ENCODE measurements at places on chromosomes 11 and 22. TPM values are rescaled to one million over a fixed set of nuclear protein-coding genes. Genes with fewer than 3 reads are reported as not detected.

DNA sequence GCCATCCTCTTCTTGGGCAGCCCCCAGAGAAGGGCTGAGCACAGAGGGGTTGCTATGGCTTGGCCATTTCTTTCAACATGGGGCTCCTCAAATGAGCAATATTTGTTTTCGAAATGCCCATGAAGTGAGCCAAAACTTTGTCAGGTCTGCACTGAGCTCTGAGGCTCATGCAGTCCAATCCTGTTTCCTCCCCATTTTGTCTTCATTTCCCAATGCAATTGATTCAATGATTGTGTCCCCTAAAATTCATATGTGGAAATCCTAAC, 60.6 kb upstream of the CD44 start:
- H3K36me3 ChIP-seq = no peaks in the 10 kb centered on the region
- DNase-seq = no peak
- no peak overlapping the region for H3K27ac ChIP-seq
- H3K27me3 ChIP-seq = no peaks in the 10 kb centered on the region
- no peak overlapping the region for H3K4me3 ChIP-seq

BIK gene
- total RNA-seq = 0.77 TPM

DNA sequence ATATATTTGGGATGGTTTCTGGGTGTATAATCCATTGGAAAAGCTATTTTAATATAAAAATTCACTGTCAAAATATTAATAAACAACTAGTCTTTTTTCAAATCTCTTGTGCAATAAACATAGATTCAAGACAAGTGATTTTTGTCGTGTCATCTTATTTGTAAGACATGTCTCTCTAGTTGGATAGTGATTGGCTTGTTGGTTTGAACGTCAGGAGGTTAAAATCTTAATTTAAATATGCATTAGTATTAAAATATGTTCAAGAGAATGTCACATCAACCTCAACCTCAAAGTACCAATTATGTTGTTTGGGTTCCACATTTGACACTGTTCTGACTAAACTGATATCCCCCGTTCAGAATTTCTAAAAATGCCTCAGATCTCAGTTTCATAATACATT, 287.6 kb downstream of the CASP12 start:
- H3K36me3 ChIP-seq = no peaks in the 10 kb centered on the region
- no peak overlapping the region for H3K4me3 ChIP-seq
- no peaks in the 10 kb centered on the region for H3K4me1 ChIP-seq
- no peak overlapping the region for H3K27ac ChIP-seq
- no peak for DNase-seq

DNA sequence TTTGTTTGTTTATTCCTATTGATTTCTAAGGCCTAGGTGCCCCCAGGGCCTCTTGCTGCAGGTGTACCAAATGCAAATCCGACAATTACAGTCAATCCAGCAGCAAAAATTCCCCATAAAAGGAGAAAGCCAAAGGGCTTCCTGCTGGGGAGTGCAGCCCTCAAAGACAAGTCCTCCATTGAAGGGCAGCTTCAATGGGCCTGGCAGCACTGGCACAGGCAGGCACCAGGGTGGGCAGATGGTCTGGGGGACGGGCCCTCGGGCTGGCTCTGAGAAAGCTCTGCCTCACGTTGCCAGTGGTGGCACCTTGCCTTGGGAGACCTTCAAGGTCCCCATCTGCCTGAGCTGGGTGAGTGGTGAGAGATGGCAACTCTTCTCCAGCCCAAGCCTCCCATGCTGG, 128.0 kb downstream of the DSCAML1 start:
- H3K4me1 ChIP-seq = no peaks in the 10 kb centered on the region
- H3K27me3 ChIP-seq = no peaks in the 10 kb centered on the region
- H3K36me3 ChIP-seq = no peaks in the 10 kb centered on the region
- no peak overlapping the region for H3K27ac ChIP-seq
- H3K4me3 ChIP-seq = no peak overlapping the region

DNA sequence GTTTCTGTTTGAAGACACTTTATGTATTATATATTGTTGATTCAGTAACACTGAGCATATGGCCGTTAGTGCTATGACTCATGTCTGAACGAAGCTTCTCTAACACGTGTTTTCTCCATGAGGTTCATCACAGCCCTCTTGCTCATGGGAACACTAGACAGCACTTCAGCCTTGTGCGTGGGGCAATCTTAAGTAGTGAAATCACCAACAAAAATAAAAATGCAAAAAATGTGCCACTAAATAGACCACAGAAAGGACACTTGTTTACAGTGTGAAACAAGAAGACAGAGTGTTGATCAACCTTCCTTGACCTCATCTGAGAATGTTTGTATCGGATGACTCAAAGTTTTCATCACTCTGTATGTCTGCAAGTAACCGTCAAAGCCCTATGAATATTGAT, 94.5 kb downstream of the FDX1 start:
- no peaks in the 10 kb centered on the region for H3K36me3 ChIP-seq
- no peaks in the 10 kb centered on the region for H3K4me1 ChIP-seq
- DNase-seq = no peak
- H3K4me3 ChIP-seq = no peak overlapping the region
- no peak overlapping the region for H3K27ac ChIP-seq
- H3K27me3 ChIP-seq = no peaks in the 10 kb centered on the region

TSPO gene
- 73.7 TPM for total RNA-seq

GRCh38 chr22:45656577-45656976, 15.1 kb upstream of the ATXN10 start:
- no peaks in the 10 kb centered on the region for H3K27me3 ChIP-seq
- DNase-seq = no peak
- no peaks in the 10 kb centered on the region for H3K36me3 ChIP-seq
- H3K27ac ChIP-seq = no peak overlapping the region

GRCh38 chr22:46046299-46046685, 69.3 kb upstream of the WNT7B start:
- no peaks in the 10 kb centered on the region for H3K27me3 ChIP-seq
- peak overlapping the region; percentile 99 for H3K27ac ChIP-seq
- no peak overlapping the region for H3K4me3 ChIP-seq

GRCh38 chr11:70886676-70887541, 365.5 kb downstream of the SHANK2 start:
- H3K27ac ChIP-seq = no peak overlapping the region
- no peak overlapping the region for H3K4me3 ChIP-seq
- H3K36me3 ChIP-seq = no peaks in the 10 kb centered on the region
- DNase-seq = no peak

DNA sequence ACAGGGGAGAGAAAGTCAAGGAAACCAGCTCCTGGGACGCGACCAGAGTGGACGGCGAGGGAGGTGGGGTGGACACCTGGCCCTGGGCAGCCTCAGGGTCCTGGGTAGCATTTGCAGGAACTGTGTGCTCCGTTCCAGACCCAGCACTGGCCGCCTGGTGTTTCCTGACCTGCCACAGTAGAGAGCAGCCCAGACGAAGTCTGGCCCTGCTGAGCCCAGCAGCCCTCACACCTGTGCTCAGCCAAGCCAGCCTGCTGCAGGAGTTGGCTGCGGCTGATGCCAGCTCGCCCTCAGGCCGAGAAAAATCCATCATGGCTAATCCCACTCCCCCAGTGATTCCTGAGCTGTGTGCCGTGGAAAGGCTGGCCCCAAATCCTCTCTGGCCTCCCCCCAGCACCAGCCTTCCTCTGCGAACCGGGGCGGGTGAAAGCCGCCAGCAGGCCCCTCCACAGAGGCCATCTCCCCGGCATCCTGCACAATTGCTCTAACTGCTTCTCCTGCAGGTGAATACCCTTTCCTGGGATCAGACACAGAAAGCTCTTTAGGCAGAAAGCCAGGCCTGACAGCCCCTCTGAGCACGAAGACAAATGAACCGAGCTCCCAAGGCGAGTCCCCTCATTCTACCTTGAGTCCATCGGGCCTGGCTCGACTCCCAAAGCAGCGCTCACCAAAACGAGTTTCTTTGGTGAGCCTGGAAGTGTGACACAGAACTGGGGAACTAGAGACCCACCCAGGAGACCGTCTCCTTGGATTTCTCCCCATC, 88.6 kb downstream of the RTL6 start:
- DNase-seq = no peak
- no peak overlapping the region for H3K27ac ChIP-seq
- H3K27me3 ChIP-seq = no peaks in the 10 kb centered on the region

DNA sequence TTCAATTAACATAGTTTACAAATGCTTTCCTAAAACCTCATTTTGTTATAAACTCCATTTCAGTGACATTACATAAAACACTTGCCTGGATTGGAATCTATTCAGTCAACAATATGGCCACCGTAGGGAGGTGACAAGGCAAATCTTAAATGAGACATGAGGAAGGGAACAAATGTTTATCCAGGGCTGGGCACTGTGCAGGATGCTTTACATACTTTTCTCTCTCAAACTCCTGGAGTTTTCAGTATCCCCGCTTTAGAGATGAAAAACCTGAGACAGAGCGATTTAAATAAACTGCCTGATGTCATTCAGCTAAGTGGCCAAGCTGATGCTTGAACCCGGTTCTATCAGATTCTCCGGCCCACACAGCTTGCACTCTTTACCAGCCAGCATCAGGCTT, 259.9 kb downstream of the CADM1 start:
- no peaks in the 10 kb centered on the region for H3K27me3 ChIP-seq
- H3K4me1 ChIP-seq = no peaks in the 10 kb centered on the region
- H3K4me3 ChIP-seq = no peak overlapping the region
- DNase-seq = no peak
- no peak overlapping the region for H3K27ac ChIP-seq
- H3K36me3 ChIP-seq = no peaks in the 10 kb centered on the region

RASGRP2 gene
- total RNA-seq = 3.2 TPM

GRCh38 chr22:30426388-30427353, 1.1 kb downstream of the MTFP1 start:
- peak overlapping the region; percentile 50 for H3K4me3 ChIP-seq
- H3K36me3 ChIP-seq = no peaks in the 10 kb centered on the region
- DNase-seq = peak; percentile 68
- peaks cover 21% of the 10 kb centered on the region for H3K4me1 ChIP-seq
- H3K27ac ChIP-seq = peak overlapping the region; percentile 67

PAX6 gene
- not detected for total RNA-seq

- H3K36me3 ChIP-seq = no peaks in the 10 kb centered on the region
- no peak overlapping the region for H3K4me3 ChIP-seq
- peak overlapping the region; percentile 87 for H3K27ac ChIP-seq
- no peaks in the 10 kb centered on the region for H3K4me1 ChIP-seq
- H3K27me3 ChIP-seq = no peaks in the 10 kb centered on the region
These were observed 137.2 kb downstream of the RBFOX2 start for GRCh38 chr22:35891442-35891841.

GRCh38 chr11:66035653-66036333, 9.5 kb upstream of the CATSPER1 start:
- no peak for DNase-seq
- no peaks in the 10 kb centered on the region for H3K36me3 ChIP-seq
- no peaks in the 10 kb centered on the region for H3K4me1 ChIP-seq
- no peaks in the 10 kb centered on the region for H3K27me3 ChIP-seq
- no peak overlapping the region for H3K4me3 ChIP-seq
- no peak overlapping the region for H3K27ac ChIP-seq

DNA sequence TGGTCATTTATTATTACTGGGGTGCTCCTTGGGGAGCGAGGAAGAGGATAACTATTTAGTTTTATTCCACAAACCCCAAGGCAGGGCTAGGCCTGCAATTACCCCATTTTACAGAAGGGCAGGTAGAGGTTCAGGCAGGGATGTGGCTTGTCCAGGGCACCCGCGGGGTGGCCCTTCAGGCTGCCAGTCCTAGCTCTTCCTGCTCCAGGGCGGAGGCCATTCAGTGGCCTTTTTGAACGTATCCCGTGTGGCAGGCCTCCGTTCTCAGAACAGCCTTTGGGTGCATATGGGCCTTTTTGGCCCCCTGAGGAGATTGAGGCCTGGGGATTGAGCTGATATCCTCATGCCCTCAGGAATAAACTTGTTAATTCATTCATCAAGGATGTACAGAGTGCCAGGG, 66.2 kb downstream of the MPPED1 start:
- no peaks in the 10 kb centered on the region for H3K36me3 ChIP-seq
- no peak overlapping the region for H3K4me3 ChIP-seq
- H3K27ac ChIP-seq = no peak overlapping the region
- no peaks in the 10 kb centered on the region for H3K27me3 ChIP-seq

GRCh38 chr11:57560146-57560545, 7.3 kb downstream of the UBE2L6 start:
- no peaks in the 10 kb centered on the region for H3K27me3 ChIP-seq
- no peaks in the 10 kb centered on the region for H3K4me1 ChIP-seq
- H3K36me3 ChIP-seq = no peaks in the 10 kb centered on the region
- H3K4me3 ChIP-seq = no peak overlapping the region
- no peak overlapping the region for H3K27ac ChIP-seq

DNA sequence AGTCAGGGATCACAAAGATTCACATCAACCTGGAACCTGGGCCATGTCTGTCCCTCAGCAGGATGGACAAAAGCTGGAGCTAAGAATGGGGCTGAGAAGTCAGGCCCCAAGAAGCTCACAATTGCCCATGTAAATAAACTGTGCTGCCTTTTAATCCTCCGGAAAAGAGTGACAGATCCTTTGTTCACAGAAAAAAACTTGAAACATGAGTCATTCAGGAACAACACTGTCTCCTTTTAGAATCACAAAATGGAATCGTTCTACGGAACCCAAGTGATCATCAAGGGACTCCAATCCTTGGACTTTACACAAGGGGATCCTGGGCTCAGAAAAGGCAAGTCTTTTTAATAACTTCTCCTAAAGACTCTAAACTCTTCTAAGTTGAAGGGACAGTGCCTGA, 36.1 kb downstream of the RELT start:
- H3K36me3 ChIP-seq = no peaks in the 10 kb centered on the region
- no peak overlapping the region for H3K27ac ChIP-seq
- no peaks in the 10 kb centered on the region for H3K27me3 ChIP-seq
- H3K4me3 ChIP-seq = no peak overlapping the region
- DNase-seq = no peak

DNA sequence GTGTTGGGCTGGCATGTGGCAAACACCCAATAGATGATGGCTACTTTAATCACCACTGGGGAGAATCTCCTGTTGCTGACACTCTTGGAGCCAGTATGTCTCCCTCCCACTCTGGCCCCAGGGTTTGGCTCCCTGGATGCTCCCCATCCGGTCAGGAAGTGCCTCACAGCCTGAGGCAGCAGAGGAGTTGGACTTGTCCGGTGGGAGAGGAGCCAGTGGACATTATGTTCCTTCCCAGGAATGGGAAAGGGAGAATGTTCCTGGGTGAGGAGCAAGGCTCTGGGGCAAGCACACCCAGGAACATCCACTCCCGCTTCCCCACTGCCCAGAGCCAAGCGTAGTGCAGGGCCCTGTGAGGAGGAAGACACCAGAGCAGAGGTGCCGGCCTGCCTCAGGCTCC, 84.6 kb upstream of the NAV2 start:
- H3K4me3 ChIP-seq = no peak overlapping the region
- DNase-seq = peak; percentile 46
- no peaks in the 10 kb centered on the region for H3K36me3 ChIP-seq
- H3K27ac ChIP-seq = peak overlapping the region; percentile 56

SLC17A6 gene
- not detected for total RNA-seq

GRCh38 chr11:3627291-3627690, 14.5 kb downstream of the ART5 start:
- no peaks in the 10 kb centered on the region for H3K4me1 ChIP-seq
- H3K27ac ChIP-seq = no peak overlapping the region
- H3K4me3 ChIP-seq = no peak overlapping the region
- DNase-seq = no peak
- no peaks in the 10 kb centered on the region for H3K36me3 ChIP-seq

DNA sequence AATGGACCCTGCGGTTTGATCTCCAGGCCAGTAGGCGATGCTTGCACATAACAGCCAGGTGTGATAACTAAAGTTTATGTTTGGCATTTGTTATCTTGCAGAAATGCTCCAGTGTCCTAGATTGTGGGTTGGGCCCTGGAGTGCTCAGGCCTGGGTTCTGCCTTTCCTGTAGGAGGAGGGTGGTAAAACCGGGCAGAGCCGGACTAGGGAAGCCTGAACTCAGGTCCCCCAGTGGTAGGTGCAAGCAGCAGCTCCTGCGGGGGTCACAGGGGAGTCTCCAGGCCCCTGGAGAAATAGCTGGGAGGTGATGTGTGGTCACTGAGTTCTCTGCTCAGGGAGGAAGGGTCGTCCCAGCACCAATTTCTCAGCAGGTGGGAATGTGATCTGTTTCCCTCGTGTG, 538.3 kb upstream of the ANO3 start:
- no peaks in the 10 kb centered on the region for H3K4me1 ChIP-seq
- no peak overlapping the region for H3K27ac ChIP-seq
- H3K27me3 ChIP-seq = no peaks in the 10 kb centered on the region
- no peak overlapping the region for H3K4me3 ChIP-seq
- DNase-seq = no peak
